ENCODE measurements at places on chromosomes 3 and 15. TPM values are rescaled to one million over a fixed set of nuclear protein-coding genes. Genes with fewer than 3 reads are reported as not detected.

SCG5 gene
- 1.7 TPM for total RNA-seq

TIMP4 gene
- total RNA-seq, result 0.48 TPM

FBXO22 gene
- total RNA-seq, result 82.4 TPM

RFC4 gene
- 16.4 TPM for total RNA-seq

P3H2 gene
- total RNA-seq, result 9.0 TPM

DPPA2 gene
- total RNA-seq, result not detected

PAQR5 gene
- 14.5 TPM for total RNA-seq

PDE8A gene
- total RNA-seq, result 16.0 TPM

All from tracheal epithelial cell (primary cell).